Endothelial cell of umbilical vein (primary cell): ENCODE measurements at places on chromosomes 5 and 9. TPM values are rescaled to one million over a fixed set of nuclear protein-coding genes. Genes with fewer than 3 reads are reported as not detected.

Gene MARCOL
- not detected in 2 replicates for total RNA-seq

Gene CLIC3
- total RNA-seq: not detected in 2 replicates

Gene TSSK1B
- 0.12 TPM in 1 of 2 replicates, not detected in the other for total RNA-seq

DNA sequence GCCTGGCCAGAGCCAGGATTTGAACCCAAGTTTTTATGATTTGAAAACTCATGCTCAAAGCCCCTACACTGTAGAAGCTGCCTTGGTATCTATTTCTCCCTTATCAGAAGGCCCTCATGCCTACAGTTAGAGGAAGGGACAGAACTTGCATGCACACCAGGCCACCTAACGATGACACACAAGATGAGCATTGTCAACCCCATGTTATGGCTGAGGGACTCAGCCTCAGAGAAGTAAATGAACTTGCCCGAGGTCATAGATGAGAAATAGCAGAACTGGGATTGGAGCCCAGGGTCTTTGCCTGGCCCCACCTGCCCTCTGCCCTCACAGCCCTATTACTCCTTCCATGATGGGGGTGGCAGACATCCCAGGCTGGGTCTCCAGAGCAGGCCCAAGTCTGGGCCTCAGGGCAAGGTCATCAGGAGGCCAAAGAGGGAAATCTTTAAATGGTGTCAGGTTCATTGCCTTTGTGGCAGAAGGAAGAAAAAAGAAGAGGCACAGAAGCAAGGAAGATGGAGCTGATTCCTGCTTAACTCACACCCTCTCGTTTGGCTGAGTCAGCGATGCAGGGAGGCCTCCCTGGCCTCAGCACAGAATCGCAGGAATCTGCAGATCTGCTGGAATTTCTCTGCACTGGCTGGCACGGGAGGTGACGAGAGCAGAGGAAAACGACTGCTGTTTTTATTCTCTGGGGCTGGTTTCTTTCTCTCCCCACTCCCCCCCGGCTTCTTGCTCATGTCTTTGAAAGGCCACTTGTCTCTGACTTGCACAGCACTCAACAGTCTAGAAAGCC is 20.6 kb upstream of the CRB2 start:
- peak; percentile 14 for DNase-seq

GRCh38 chr5:16932401-16932800 is 3.7 kb downstream of the MYO10 start:
- DNase-seq: no peak

GRCh38 chr9:90772386-90772785 is 29.2 kb upstream of the SYK start:
- no peak for DNase-seq

DNA sequence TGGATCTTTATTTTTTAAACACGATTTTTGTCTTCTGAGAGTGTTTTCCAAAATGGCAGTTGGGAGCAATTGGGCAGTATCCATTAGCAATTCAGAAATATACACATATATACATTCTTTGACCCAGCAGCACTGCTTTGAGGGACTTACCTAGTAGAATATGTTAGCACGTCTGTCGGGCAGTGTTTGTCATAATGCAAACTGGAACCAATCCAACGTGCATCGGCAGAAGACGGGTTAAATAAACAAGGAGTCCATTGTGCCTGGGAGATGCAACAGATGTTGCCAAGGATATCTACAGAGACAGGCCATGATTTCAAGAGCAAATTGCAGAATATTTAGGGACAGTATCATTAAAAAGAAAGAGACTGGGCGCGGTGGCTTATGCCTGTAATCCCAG is 107.0 kb downstream of the COL5A1 start:
- DNase-seq: no peak

- DNase-seq: peak; percentile 60
Observed at GRCh38 chr9:111945216-111945615, 48.6 kb downstream of the UGCG start.

DNA sequence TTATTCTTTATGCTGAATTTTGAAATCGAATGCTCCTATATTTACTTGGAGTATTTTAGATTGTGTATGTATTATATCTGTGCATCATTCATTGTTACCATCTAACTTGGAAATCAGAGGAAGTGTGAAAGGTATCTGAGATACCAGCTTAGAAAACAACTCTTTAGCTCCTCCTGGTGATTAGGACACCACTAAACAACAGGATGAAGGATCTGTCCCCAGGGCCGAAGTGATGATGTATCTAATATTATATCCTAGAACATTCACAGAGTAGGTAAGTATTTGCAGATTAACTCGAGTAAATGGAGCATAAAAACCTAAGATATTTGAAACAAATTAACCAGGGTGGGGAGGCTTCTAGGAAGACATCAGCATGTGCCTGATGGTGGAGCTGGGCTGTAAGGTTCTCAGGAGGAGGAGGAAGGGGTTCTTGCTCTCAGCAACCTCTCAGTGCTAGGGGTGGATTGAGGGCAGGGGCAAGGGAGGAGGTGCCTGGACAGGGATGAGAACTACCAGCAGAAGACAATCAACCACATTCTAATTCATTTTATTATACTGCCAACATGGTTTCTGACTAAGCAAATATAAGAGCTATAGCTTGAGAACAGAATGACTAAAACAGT is 2.6 kb upstream of the NFIL3 start:
- peak; percentile 37 for DNase-seq

DNA sequence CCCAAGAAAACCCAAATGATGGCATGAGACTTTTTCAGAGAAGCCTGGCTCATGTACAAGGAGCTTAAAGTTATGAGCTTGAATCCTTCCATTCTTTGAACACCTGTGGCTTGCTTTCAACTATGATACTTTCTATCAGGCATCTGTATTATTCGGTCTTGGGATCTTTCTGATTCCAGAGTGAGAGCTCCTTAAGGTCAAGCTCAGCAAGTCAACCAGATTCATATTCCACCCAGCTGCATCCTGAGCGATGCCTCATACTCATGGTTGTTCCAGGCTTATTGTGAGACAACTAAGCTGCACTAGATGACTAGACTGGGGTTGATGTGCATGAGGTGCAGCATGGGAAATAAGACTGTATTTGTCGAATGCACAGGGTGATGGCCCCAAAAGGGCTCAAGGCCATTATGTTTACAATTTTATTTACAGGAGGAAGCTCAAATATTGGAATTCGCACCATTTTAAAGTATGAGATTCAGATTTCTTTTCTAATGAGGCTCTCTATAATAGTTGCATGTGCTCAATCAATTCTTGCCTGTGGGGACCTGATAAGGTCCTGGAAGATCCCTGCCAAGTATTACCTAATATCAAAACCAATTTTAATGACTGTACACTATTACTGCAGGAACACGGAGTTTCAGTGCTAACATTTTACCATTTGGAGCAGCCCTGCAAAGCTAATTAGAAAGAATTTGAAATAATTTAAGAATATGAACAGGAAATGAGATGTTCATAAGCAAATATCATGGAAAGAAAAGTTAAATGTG is 453.8 kb downstream of the SEMA5A start:
- DNase-seq: no peak

- no peak for DNase-seq
Observed at GRCh38 chr9:110440172-110440571, 102.5 kb upstream of the TXNDC8 start.

- no peak for DNase-seq
Observed at GRCh38 chr5:101244621-101245020, 341.5 kb upstream of the ST8SIA4 start.

DNA sequence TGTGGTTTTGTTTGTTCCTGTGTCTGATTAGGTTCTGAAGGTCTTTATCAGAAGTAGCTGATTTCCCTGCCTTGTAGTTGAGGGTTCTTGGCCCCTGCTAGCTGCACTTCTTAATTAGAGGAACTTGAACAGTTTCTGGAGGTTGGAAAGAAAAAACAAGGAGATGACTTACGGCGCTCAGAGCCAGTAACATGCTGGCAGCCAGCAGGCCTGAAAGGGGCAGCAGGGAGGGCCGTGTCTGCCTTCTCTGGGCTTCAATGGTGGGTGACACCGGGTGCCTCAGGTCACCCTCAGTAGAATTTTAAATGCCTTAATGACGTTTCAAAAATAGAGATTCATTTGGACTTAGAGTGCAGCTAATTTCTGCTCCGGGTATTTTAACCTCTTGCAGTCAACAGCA is 15.8 kb downstream of the UBE2QL1 start:
- no peak for DNase-seq

DNA sequence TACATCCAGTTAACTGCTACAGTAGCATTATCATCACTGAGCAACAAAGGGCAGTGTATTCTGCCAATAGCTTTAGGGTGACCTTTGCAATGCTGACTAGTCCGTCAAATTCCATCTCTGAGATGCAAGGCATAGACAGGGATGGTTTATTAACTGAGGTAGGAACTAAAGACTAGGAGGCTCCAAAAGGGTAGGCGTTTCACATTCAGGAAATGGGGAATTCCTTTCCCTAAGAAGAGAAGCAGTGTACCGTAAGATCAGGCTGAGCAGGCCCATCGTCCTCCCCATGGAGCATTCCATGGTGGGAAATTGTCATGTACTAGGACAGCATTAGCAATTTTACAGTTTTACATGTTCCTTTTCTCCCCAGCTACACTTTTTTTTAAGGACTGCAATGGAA is 157.7 kb downstream of the BNC2 start:
- DNase-seq: no peak
